Thoracic aorta (tissue), 2 donors: ENCODE measurements at places on chromosomes 3 and 15.

DNA sequence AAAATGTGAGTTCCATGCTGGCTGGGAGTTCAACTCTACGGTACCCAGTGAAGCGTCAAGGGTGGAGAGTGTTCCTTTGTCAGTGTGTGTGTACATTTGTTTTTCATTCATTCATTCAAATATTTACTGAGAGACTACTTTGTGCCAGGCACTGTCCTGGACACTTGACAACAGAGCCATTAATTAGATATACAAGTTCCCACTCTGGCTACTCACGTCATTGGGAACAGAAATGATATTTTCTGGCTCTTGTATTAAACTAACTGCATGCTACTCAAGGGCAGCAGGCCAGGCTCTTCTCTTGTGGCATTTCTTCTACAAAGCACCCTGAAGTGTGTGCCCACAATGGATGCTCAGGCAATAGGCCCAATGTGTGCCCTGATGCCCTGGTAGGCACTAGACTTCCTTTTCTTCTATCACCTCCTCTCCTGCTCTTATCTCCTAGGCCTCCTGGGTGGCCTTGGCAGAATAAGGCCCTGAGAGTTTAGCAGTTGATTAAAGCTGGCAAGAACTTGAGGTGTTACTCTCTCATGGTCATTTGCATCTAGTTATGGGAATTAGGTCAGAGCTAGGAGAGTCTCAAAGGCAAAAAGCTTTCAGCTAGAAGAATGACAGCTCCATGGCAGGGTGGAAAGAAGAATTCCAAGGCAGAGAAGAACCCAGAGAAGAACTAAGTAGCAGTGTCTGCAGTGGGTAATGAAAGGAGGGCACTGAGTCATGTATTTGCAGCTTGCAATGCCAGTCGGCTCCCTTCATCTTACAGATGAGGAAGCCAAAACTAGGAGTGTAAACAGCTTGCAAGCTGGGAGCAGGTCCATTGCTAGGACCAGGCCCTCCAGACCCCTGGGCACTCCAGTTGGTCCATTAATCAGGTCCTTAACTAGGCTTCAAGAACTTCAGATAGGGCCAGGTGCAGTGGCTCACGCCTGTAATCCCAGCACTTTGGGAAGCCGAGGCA lies 14.0 kb upstream of the SMAD3 start:
- no peak overlapping the region for H3K4me3 ChIP-seq
- H3K27me3 ChIP-seq, result no peaks in the 10 kb centered on the region
- H3K36me3 ChIP-seq, result no peaks in the 10 kb centered on the region
- DNase-seq, result no peak
- peak overlapping the region; percentile 99 for H3K27ac ChIP-seq
- H3K4me1 ChIP-seq, result peaks cover 37% of the 10 kb centered on the region

DNA sequence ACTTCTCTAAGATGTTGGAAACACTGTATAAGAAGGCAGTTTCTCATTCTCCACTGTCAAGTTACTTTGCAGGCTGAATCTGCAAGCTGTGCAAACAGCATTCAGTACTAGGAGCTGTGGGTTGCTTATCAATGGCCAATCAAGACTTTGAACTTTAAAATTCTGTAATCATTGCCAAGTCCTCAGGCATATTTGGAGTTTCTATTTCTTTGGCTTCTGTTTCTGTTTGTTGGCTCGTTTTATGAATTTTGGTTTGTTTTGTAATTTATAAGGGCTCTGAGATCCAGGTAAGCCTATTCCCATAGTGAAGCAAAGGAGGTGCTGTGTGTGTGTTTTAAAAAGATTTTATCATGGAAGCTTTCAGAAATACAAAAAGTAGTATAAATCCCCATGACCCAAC lies 32.1 kb downstream of the TLNRD1 start:
- H3K27me3 ChIP-seq, result no peaks in the 10 kb centered on the region
- no peaks in the 10 kb centered on the region for H3K4me1 ChIP-seq
- no peak overlapping the region for H3K4me3 ChIP-seq
- no peak overlapping the region for H3K27ac ChIP-seq
- no peak for DNase-seq

DNA sequence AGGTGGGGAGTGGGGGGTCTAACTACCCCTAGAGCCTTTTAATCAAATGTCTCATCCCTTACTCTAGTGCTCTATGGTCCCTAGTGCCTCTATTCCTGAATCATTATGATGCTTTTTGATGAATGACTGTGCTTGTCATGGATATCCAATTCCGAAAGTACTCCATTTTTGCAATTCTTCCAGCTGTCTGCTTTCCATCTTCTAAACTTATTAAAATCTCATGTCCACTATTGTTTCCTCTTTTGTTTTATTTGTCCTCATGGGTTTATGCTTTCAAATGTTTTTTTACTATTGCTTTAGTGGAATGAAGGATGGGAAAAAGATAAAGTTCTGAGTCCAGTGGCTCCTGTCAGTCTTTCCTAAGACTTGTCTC lies 77.2 kb upstream of the KCNMB2 start:
- no peaks in the 10 kb centered on the region for H3K36me3 ChIP-seq
- no peak for DNase-seq

DNA sequence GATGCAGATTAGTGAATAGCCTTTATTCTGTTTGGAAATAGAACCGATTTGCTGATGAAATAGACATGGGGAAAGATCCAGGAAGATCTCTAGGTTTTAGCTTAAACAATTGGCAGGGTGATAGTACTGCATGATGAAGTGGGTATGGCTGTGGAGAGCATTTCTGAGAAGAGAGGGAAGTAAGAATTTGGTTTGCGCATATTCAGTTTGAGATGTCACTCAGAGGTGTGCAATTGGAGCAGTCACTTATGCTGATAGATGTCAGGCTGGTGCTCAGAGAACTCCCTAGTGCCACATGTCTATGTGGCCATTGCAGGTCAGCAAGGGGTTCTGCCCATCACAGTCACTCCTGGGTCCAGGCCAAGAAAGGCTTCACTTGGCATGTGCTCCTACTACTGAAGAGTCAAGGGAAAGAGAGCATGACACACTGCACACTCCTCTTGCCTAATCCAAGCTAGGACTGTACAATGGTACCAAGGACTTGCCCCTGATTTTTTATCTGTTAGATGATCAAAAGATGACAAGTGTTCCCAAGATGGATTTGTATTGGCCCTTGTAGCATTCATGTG lies 57.2 kb upstream of the ST8SIA2 start:
- no peaks in the 10 kb centered on the region for H3K27me3 ChIP-seq
- no peaks in the 10 kb centered on the region for H3K36me3 ChIP-seq
- no peaks in the 10 kb centered on the region for H3K4me1 ChIP-seq
- no peak overlapping the region for H3K27ac ChIP-seq
- DNase-seq, result no peak

- H3K4me3 ChIP-seq, result no peak overlapping the region
- no peak for DNase-seq
- no peaks in the 10 kb centered on the region for H3K36me3 ChIP-seq
- H3K4me1 ChIP-seq, result no peaks in the 10 kb centered on the region
Observed at GRCh38 chr3:179460260-179460659, 9.0 kb upstream of the GNB4 start.

DNA sequence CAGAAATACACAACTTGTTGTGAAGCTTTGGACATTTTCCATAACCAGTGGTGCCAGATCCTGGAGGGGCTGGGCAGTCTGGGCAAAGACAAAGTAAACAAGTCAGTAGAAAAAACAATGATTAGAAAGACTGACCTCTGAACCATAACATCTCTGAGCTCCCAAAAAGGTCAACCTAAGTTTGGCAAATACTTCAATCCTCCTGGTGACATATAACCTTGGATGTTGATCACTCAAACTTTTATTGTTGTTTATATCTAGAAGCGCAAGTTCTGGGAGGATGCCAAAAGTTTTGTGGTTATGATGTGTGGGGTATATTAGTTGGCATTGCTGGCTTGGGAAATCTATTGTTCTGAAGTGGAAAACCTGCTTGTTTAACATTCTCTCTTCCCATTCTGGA lies 257.7 kb downstream of the DIPK2A start:
- H3K4me1 ChIP-seq, result no peaks in the 10 kb centered on the region
- DNase-seq, result no peak

GRCh38 chr3:185844051-185844450 lies 19.2 kb upstream of the IGF2BP2 start:
- no peaks in the 10 kb centered on the region for H3K36me3 ChIP-seq
- H3K4me3 ChIP-seq, result no peak overlapping the region
- DNase-seq, result no peak

DNA sequence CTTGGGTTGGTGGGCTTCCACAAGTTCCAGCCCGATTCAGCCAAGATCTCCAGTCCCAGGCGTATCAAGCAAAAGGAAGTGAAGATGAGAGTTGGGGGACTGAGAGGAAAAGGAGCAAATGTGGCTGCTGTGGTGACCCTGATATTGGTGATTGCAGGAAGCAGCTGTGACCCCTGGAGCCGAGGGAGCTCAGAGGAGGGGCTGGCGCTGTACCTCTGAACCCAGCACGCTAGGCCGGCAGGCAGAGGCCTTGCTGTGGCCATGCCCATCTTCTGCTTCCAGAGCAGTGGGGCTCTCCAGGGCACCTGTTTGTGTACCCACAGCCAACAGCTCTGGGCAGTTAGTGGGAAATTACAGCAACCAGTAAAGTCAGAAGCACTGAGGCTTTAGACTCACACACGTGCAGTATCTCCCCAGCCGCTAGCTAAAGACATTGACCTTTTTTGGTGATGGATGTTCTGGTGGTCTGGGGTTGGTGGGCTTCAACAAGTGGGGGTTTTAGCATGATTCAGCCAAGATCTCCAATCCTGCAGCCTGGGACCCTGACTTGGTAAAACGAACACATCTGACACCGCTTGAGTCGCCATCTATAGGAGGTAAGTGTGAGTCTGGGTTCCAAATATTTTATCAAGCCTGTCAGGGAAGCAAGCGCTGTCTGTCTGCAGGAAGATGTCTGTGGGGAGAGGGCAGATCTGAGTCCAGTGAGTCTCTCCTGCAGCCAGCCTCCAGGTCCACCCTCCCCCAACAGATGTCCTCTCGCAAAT lies 33.1 kb downstream of the TM2D3 start:
- H3K27me3 ChIP-seq, result no peaks in the 10 kb centered on the region
- DNase-seq, result no peak
- H3K4me3 ChIP-seq, result no peak overlapping the region
- H3K27ac ChIP-seq, result no peak overlapping the region
- peaks cover 2% of the 10 kb centered on the region for H3K36me3 ChIP-seq

DNA sequence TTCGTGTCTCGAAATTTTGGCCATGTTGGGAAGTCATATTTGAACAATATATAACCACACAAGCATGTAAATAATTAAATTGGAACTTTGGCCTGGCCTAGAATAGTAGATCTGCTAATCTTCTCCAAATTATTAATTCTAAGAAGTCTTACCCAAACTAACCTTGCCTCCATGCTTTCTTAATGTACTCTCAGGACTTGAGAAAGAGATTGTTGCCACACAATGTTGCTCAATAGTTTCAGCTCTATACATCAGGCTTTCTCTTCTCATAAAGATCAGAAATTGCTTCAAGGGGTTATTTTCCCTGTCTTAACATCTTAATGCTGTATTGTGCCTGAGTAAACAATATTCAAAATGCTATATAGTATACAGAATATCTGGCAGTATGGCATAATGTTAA lies 202.7 kb upstream of the LRIG1 start:
- no peaks in the 10 kb centered on the region for H3K4me1 ChIP-seq
- H3K27me3 ChIP-seq, result no peaks in the 10 kb centered on the region
- no peak for DNase-seq
- H3K4me3 ChIP-seq, result no peak overlapping the region

GRCh38 chr3:128079823-128080222 lies 27.6 kb downstream of the SEC61A1 start:
- no peak for DNase-seq
- no peak overlapping the region for H3K27ac ChIP-seq
- H3K27me3 ChIP-seq, result no peaks in the 10 kb centered on the region
- no peak overlapping the region for H3K4me3 ChIP-seq
- H3K36me3 ChIP-seq, result no peaks in the 10 kb centered on the region

GRCh38 chr3:24245056-24245455 lies 249.6 kb downstream of the THRB start:
- no peak for DNase-seq
- H3K27ac ChIP-seq, result no peak overlapping the region
- peaks cover 52% of the 10 kb centered on the region for H3K4me1 ChIP-seq
- H3K36me3 ChIP-seq, result no peaks in the 10 kb centered on the region
- H3K4me3 ChIP-seq, result no peak overlapping the region

GRCh38 chr3:153400641-153401040 lies 238.6 kb downstream of the RAP2B start:
- peaks cover 12% of the 10 kb centered on the region for H3K4me1 ChIP-seq
- no peaks in the 10 kb centered on the region for H3K36me3 ChIP-seq

DNA sequence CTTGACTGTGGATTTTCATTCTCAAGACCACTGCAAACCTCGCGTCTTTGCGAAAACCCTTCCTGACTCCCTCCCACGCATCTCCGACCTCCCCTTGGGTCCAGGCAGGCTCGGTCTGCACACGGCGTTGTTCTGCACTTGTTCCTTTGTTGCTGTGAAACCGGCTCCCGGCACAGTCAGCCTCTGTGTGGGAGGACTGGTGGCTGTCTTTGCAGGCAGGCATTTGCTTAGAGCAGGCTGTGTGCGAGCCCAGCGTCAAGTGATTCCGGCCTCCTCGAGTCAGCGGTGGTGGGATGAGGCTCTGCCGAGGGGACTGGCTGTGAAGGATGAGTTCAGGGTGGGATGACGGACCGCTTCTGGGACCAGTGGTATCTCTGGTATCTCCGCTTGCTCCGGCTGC lies 102.6 kb upstream of the ROPN1 start:
- peaks cover 18% of the 10 kb centered on the region for H3K36me3 ChIP-seq
- H3K4me1 ChIP-seq, result peaks cover 65% of the 10 kb centered on the region
- no peak overlapping the region for H3K27ac ChIP-seq
- H3K27me3 ChIP-seq, result no peaks in the 10 kb centered on the region
- no peak overlapping the region for H3K4me3 ChIP-seq

GRCh38 chr3:190325923-190326322 lies 3.7 kb upstream of the CLDN1 start:
- H3K27me3 ChIP-seq, result no peaks in the 10 kb centered on the region
- no peak overlapping the region for H3K4me3 ChIP-seq
- no peak for DNase-seq
- H3K27ac ChIP-seq, result no peak overlapping the region
- H3K4me1 ChIP-seq, result peaks cover 4% of the 10 kb centered on the region
- H3K36me3 ChIP-seq, result no peaks in the 10 kb centered on the region

GRCh38 chr3:47008234-47008796 lies 28.8 kb downstream of the NBEAL2 start:
- no peaks in the 10 kb centered on the region for H3K27me3 ChIP-seq
- H3K27ac ChIP-seq, result peak overlapping the region; percentile 27
- no peak for DNase-seq
- no peak overlapping the region for H3K4me3 ChIP-seq
- H3K36me3 ChIP-seq, result peaks cover 8% of the 10 kb centered on the region

DNA sequence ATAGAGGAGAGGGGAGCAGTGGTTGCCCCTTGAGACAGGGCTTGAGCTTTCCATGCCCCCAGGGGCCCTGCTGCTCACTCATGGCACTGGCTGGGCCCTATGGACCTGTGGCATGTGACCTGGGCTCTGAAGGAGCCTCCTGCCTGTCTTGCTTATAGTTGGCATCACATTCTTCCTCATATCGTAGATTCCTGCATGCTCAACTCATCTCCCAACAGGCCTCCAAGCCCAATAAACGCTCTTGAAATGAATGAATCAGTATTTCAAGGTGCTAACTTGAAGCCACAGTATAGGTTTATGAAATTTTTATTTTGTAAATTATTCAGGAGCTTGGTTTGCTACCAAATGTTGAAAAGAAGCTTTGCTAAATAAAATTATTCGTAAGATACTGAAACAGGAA lies 93.3 kb upstream of the SLC7A14 start:
- H3K4me3 ChIP-seq, result no peak overlapping the region
- no peaks in the 10 kb centered on the region for H3K27me3 ChIP-seq
- no peak for DNase-seq
- H3K4me1 ChIP-seq, result no peaks in the 10 kb centered on the region

- H3K27ac ChIP-seq, result no peak overlapping the region
- H3K27me3 ChIP-seq, result no peaks in the 10 kb centered on the region
- no peaks in the 10 kb centered on the region for H3K4me1 ChIP-seq
Observed at GRCh38 chr15:92343924-92344643, 49.6 kb upstream of the ST8SIA2 start.
